ENCODE measurements at places on chromosomes 3 and 15. TPM values are rescaled to one million over a fixed set of nuclear protein-coding genes. Genes with fewer than 3 reads are reported as not detected.

The HCN4 gene
- total RNA-seq: not detected

The NOP10 gene
- total RNA-seq: 225 TPM

The PLA2G4D gene
- not detected for total RNA-seq

The MEGF11 gene
- total RNA-seq: not detected

The SCN11A gene
- total RNA-seq: not detected

The PATL2 gene
- total RNA-seq: not detected

The NCEH1 gene
- total RNA-seq: 20.5 TPM

The SLC28A1 gene
- not detected for total RNA-seq

The SEMA3B gene
- total RNA-seq: 0.97 TPM

The ITGA11 gene
- total RNA-seq: 0.18 TPM

The FBXO40 gene
- not detected for total RNA-seq

The CSTA gene
- not detected for total RNA-seq

The SEMA6D gene
- 22.5 TPM for total RNA-seq

The DNAH12 gene
- 0.20 TPM for total RNA-seq

The GPD1L gene
- total RNA-seq: 12.9 TPM

The CLDN1 gene
- 0.27 TPM for total RNA-seq

The CX3CR1 gene
- not detected for total RNA-seq

The POC1A gene
- total RNA-seq: 16.7 TPM

The UACA gene
- total RNA-seq: 270 TPM

The ROBO1 gene
- 26.4 TPM for total RNA-seq

The RPL39L gene
- 16.8 TPM for total RNA-seq

The THSD4 gene
- total RNA-seq: 25.4 TPM

The INO80 gene
- 22.9 TPM for total RNA-seq

The CASR gene
- not detected for total RNA-seq

The SAXO2 gene
- 0.67 TPM for total RNA-seq

The DUOXA1 gene
- not detected for total RNA-seq

The PSTPIP1 gene
- total RNA-seq: not detected

The PP2D1 gene
- not detected for total RNA-seq

The THBS1 gene
- total RNA-seq: 8,883 TPM

The GOLGA8J gene
- total RNA-seq: not detected

The FOXB1 gene
- total RNA-seq: not detected

The TMCO5A gene
- not detected for total RNA-seq

The ZBTB20 gene
- total RNA-seq: 20.5 TPM

The ATRIP gene
- 12.6 TPM for total RNA-seq

The FAM227B gene
- 1.8 TPM for total RNA-seq
